Nephron progenitor cell (in vitro differentiated cells): ENCODE measurements at places on chromosomes 13 and 19.

DNA sequence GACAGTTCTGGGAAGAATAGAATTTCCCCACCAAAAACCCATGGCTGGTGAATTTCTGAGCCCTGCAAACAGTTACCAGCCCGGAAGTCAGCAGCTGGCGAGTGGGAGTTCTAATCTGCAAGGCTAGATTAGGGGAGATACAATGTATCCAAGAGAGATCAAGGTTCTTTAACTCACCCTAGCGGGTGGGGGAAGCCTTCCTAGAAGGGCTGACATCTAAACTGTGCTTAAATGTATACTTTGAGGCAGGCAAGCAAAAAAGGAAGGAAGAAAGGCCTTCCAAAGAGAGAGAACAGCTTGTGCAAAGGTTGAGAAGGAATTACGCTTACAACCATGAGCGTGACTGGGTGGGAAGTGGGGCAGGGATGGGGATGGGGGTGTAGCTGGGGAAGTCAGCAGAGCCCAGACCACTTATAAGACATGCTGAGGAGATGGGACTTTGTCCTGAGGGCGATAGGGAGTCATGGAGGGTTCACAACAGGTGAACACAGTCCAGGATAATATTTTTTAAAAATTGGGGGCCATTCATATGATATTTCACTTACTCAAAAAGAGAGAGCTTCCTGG lies 20.8 kb upstream of the ZNRF4 start:
- no peak for DNase-seq

GRCh38 chr13:40590112-40590862 lies 76.2 kb downstream of the FOXO1 start:
- DNase-seq, result no peak

DNA sequence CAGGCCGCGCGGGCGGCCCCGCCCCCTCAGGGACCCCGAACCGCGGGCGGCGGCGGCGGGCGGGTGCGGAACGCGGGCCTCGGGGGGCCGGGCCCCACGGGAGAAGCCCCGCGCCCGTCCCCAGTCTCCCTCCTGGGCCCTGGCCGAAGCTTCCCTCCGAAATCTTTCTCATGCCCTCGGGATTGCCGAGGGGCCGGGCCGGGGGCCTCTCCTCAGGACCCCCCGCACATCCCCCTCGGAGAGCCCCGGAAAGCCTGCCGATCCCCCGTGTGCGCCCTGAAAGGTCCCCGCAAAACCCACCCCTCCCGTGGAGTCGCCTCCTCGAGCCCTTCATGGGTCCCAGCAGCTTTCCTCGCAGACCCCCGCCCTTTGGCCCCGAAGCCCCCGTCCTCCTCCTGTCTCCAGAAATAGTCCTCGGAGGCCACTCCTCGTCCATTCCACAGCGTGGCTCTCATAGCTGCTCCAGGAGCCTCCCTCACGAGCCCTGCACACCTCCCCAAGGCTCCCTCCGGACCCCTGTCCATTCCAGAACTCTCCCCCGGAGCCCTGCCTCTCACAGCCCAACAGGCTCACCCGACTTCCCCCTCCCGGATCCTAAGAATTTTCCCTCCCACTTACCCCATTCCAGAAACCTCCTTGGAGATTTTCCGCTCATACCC lies 555 bp downstream of the SAMD4B start:
- DNase-seq, result no peak

DNA sequence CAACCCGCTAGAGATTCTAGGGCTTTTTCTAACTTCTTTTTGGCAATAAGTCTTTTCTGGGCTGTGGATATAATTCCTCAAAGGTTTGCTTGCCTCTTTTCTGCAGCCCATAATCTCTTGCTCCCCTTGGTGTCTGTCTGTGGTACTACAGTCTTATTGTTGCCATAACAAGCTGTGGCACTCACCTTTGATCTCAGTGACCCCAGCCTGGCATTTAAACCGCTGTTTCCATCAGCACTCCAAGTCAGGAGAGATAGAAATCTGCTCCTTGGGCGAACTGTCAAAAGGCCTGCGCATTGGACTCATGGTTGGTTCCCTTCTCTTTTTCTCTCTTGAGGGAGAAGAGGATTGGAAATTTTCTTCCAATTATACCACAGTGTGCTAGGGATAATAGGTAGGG lies 14.5 kb upstream of the MPHOSPH8 start:
- DNase-seq, result peak; percentile 6

- peak; percentile 23 for DNase-seq
These were observed 657 bp downstream of the ZNF550 start for GRCh38 chr19:57559008-57559403.

DNA sequence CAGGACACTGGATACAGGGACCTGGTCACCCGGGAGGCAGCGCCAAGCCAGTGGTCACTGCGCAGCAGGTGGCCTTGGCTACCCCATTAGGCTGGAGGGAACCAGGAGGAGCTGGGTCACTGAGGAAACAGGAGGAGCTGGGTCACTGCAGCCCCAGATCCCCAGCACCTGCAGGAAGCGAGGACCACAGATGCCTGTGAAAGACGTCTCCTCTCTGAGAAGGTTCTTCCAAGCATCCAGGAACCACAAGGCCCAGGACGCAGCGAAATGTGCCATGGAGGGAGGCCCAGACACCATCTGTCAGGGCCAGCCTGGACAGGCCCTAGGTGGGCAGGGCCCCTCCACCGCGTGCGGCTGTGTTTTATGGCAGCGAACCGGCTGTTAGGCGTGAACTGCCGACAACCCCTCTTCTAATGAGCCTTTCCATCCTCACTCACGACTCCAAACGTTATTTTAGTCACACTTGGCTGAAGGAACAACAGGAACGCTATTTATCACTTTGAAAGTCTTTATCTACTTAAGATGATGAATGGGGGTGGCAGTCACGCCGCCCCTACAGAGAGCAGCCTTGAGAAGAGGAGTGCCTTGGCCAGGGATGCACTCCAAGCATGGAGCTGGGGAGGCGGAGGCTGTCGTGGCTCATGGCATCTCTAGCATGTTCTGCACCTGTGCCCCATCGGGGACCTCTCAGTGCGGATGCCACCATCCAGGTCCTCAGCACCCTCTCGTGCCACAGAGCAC lies 53.3 kb downstream of the CEBPG start:
- peak; percentile 54 for DNase-seq

GRCh38 chr13:26735677-26736076 lies 24.9 kb downstream of the GPR12 start:
- DNase-seq, result no peak
